Thoracic aorta (tissue), 2 donors: ENCODE measurements at places on chromosomes 2 and 18.

- no peak overlapping the region for H3K27ac ChIP-seq
- H3K27me3 ChIP-seq, result no peaks in the 10 kb centered on the region
- DNase-seq, result no peak
- H3K4me1 ChIP-seq, result no peaks in the 10 kb centered on the region
- H3K36me3 ChIP-seq, result no peaks in the 10 kb centered on the region
These were observed 857 bp upstream of the CROCC2 start for GRCh38 chr2:240905176-240905781.

- no peaks in the 10 kb centered on the region for H3K36me3 ChIP-seq
- H3K27me3 ChIP-seq, result no peaks in the 10 kb centered on the region
- no peaks in the 10 kb centered on the region for H3K4me1 ChIP-seq
- H3K27ac ChIP-seq, result no peak overlapping the region
These were observed 68.2 kb downstream of the MAP4K3 start for GRCh38 chr2:39368846-39369245.

- H3K4me1 ChIP-seq, result no peaks in the 10 kb centered on the region
- H3K27ac ChIP-seq, result no peak overlapping the region
- no peak overlapping the region for H3K4me3 ChIP-seq
- H3K36me3 ChIP-seq, result no peaks in the 10 kb centered on the region
These were observed 95.0 kb downstream of the SPP2 start for GRCh38 chr2:234145511-234145910.

GRCh38 chr2:58052978-58053377 lies 6.4 kb downstream of the VRK2 start:
- H3K4me1 ChIP-seq, result peaks cover 6% of the 10 kb centered on the region
- no peaks in the 10 kb centered on the region for H3K27me3 ChIP-seq
- DNase-seq, result no peak
- no peaks in the 10 kb centered on the region for H3K36me3 ChIP-seq

- H3K4me3 ChIP-seq, result no peak overlapping the region
- H3K27ac ChIP-seq, result no peak overlapping the region
- H3K36me3 ChIP-seq, result no peaks in the 10 kb centered on the region
- no peaks in the 10 kb centered on the region for H3K4me1 ChIP-seq
These were observed 100.1 kb upstream of the ASAP2 start for GRCh38 chr2:9106338-9107167.

GRCh38 chr18:72458271-72458670 lies 85.9 kb downstream of the CBLN2 start:
- H3K4me1 ChIP-seq, result no peaks in the 10 kb centered on the region
- no peak overlapping the region for H3K27ac ChIP-seq
- H3K36me3 ChIP-seq, result no peaks in the 10 kb centered on the region
- no peak overlapping the region for H3K4me3 ChIP-seq
- no peaks in the 10 kb centered on the region for H3K27me3 ChIP-seq
- no peak for DNase-seq

DNA sequence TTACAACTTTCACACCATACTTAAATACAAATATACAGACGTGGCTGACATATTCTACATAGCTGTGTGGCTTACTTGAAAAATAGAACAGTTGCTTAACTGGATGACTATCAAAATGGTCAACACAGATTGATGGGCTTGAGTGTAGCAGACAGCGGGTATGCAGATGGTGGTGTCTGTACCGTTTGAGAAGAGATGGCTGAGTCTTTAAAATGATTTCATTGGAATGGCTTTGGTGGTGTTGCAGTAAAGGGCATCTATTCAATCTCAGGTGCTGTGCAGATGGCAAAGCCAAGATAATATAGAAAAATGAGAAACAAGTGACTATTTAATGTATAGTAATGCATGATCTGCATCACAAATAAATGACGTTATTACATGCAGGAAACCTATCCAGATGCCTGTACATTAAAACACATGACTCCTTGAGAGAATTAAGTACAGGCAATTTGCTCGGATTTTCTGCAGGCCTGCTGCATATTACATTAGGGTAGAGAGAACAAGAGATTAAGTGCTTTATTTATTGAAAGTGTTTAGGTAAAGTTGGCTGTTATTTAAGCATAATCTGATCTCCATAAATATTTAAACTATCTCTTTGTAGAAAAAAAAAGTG lies 68.5 kb downstream of the AGPS start:
- H3K27ac ChIP-seq, result no peak overlapping the region
- H3K4me1 ChIP-seq, result no peaks in the 10 kb centered on the region
- DNase-seq, result no peak
- H3K36me3 ChIP-seq, result peaks cover 14% of the 10 kb centered on the region

GRCh38 chr2:239179851-239180371 lies 220.9 kb downstream of the HDAC4 start:
- no peak for DNase-seq
- no peak overlapping the region for H3K27ac ChIP-seq
- H3K4me1 ChIP-seq, result no peaks in the 10 kb centered on the region
- peaks cover 6% of the 10 kb centered on the region for H3K36me3 ChIP-seq

DNA sequence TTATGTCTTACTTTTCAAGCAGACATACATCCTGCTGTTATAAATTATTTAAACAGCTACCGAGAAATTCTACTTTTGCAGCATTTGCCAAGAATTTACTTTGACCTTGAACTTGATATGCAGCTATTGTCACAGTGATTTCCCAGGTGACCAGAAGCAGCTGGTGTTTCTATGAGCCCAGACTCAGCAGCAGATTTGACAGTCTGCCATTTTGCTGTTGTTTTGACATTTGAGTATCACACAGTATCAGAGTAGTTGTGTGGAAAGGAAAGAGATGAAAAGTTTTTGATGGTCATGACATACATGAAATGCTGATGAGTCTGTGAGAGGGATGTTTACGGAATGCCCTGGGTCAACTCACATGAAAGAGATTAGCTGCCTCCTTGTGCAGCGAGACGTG lies 6.6 kb upstream of the CCDC195 start:
- no peaks in the 10 kb centered on the region for H3K36me3 ChIP-seq
- H3K27me3 ChIP-seq, result no peaks in the 10 kb centered on the region
- no peak overlapping the region for H3K27ac ChIP-seq

- no peak overlapping the region for H3K27ac ChIP-seq
- no peaks in the 10 kb centered on the region for H3K27me3 ChIP-seq
- H3K4me1 ChIP-seq, result no peaks in the 10 kb centered on the region
- H3K36me3 ChIP-seq, result no peaks in the 10 kb centered on the region
These were observed 86.1 kb downstream of the CACNB4 start for GRCh38 chr2:152012697-152013096.

GRCh38 chr2:187118331-187119099 lies 269.5 kb upstream of the ZSWIM2 start:
- H3K4me3 ChIP-seq, result no peak overlapping the region
- no peak overlapping the region for H3K27ac ChIP-seq
- H3K27me3 ChIP-seq, result no peaks in the 10 kb centered on the region
- no peak for DNase-seq
- H3K4me1 ChIP-seq, result no peaks in the 10 kb centered on the region
- no peaks in the 10 kb centered on the region for H3K36me3 ChIP-seq

DNA sequence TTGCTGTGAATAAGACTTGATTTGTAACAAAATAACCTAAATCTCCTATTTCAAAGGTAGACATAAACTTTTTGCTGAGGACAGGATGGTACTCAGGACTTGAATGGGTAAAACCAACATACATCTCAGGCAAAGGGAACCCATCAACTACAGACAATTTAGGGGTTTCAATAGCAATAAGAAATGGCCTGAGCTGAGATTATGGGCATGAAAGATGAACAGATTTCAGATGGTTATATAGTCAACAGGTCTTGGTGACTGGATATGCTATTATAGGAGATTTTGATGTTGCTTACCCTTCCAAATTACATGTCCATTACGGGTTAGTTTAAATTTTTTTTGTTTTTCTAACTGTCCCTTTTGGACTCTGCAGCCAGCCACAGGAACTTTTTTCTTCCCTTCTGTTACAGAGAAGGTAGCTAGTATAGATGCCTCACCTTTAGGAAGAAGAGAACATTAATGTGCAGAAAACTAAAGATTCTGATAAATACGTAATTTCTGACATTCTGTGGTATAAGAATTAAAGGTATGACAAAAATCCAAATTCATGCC lies 4.6 kb downstream of the RPS27A start:
- H3K4me1 ChIP-seq, result peaks cover 22% of the 10 kb centered on the region
- no peak overlapping the region for H3K4me3 ChIP-seq

DNA sequence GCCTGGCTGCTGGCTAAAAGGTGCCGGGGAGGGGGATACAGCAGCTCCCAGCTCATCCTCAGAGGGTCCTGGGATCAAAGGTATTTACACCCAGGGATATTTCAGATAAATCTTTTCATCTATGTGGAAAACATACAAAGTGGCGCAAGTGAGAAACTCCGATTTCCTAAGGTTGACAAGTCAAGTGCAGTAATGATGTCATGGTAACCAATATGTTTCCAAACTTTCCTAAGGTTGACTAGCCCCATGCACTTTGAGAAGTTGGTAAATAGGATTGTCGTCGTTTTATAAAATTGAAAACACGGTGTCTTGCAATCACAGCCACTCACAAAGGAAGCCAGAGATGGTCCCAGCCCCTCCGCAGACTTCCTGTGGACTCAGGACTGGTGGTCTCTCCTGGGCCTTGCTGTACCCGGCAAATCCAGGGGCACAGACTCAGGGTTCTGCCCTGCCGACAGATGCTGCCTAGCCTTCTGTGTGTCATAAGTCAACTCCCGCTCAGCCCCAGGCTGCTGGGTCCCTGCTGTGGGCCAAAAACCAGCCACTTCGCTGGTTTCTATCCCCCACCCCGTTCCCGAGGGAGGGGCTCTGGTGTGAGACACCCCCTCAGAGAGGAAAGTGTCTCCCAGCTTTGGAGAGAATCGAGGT lies 111.2 kb upstream of the PPP1CB start:
- peak overlapping the region; percentile 100 for H3K27ac ChIP-seq
- peaks cover 35% of the 10 kb centered on the region for H3K4me1 ChIP-seq
- no peak overlapping the region for H3K4me3 ChIP-seq
- no peaks in the 10 kb centered on the region for H3K36me3 ChIP-seq
- H3K27me3 ChIP-seq, result no peaks in the 10 kb centered on the region
- no peak for DNase-seq

DNA sequence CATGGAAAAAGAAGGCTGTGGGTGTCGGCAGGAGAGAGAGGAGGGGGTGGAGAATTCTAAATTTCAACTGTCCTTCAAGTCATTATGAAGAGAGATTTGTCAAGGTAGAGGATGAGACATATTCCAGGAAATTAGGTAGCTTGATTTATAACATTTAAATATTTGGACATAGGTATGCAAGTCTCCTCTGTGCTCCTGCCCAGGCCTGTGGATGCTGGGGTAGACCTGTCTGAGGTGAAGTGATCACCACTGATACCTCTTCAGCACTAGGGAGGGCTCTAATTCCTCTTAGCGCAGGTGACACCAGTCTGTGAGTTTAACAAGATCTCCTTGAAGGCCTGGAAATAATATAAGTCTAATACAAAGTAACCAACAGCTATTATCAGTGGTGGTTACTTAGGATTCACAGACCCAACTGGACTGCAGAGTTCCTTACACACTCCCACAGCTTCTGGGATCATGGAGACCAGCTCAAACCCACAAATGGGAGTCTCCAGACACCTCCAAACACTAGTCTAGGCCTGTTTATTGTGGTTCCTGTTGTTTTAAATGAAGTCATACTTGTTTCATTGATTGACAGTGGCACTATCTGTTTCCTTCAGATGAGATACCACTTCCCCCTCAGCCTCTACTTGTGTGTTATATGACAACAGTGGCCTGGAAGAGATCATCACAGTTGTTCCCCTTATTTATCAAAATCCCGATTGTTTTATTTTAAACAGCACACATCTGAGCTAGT lies 104.1 kb upstream of the ITPRID2 start:
- H3K27me3 ChIP-seq, result no peaks in the 10 kb centered on the region
- H3K4me1 ChIP-seq, result no peaks in the 10 kb centered on the region
- H3K4me3 ChIP-seq, result no peak overlapping the region
- no peak for DNase-seq

DNA sequence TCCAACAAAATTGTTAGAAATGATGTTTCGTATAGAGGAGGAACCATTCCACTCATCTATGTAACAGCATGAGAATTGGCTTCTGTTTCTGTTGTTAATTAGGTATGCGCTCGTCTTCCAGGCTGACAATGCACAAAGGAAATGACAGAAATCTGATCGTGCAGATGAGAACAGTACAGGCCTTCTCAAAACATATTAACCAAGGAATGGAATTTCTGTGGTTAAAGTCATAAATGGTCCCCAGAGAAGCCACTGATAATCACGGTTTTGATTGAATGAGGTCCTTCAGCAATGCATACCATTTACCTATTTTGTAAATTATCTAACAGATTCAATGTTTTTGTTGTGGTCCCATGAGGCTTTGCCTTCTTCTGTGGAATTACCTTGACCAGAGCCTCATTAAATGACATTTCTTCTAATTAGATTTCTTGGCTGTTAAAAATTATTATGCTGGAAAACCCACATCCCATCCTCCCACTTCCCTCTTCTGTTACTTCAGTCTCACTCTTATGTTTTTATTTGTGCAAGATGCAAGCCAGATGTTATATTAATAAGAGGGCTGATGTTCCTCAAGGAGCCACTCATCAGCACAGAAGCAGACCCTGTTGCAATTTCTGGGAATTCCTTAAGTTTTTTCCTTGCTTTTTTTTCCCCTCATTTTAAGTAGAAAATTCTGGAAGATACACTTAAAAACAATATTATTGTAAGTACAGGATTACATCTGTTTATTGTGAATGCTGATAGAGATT lies 395.8 kb downstream of the PID1 start:
- DNase-seq, result no peak
- H3K4me1 ChIP-seq, result no peaks in the 10 kb centered on the region
- H3K4me3 ChIP-seq, result no peak overlapping the region
- no peak overlapping the region for H3K27ac ChIP-seq
- H3K27me3 ChIP-seq, result no peaks in the 10 kb centered on the region

GRCh38 chr2:49021271-49021670 lies 133.0 kb downstream of the FSHR start:
- H3K4me3 ChIP-seq, result no peak overlapping the region
- H3K36me3 ChIP-seq, result no peaks in the 10 kb centered on the region
- no peak overlapping the region for H3K27ac ChIP-seq
- no peaks in the 10 kb centered on the region for H3K27me3 ChIP-seq
- no peaks in the 10 kb centered on the region for H3K4me1 ChIP-seq

GRCh38 chr2:36570416-36570815 lies 27.6 kb downstream of the FEZ2 start:
- no peaks in the 10 kb centered on the region for H3K4me1 ChIP-seq
- no peak for DNase-seq
- no peaks in the 10 kb centered on the region for H3K27me3 ChIP-seq
- H3K36me3 ChIP-seq, result no peaks in the 10 kb centered on the region

GRCh38 chr2:109711230-109712122 lies 82.6 kb upstream of the RGPD5 start:
- no peaks in the 10 kb centered on the region for H3K36me3 ChIP-seq
- H3K4me3 ChIP-seq, result no peak overlapping the region
- no peaks in the 10 kb centered on the region for H3K4me1 ChIP-seq
- no peak for DNase-seq
- no peak overlapping the region for H3K27ac ChIP-seq

- H3K27ac ChIP-seq, result no peak overlapping the region
- peaks cover 2% of the 10 kb centered on the region for H3K36me3 ChIP-seq
- H3K4me3 ChIP-seq, result no peak overlapping the region
These were observed 10.7 kb downstream of the COL6A3 start for GRCh38 chr2:237403024-237403882.
